ENCODE measurements at places on chromosomes 12 and 14.

- no peak for DNase-seq
Measured at GRCh38 chr12:105334582-105334981, 4.1 kb downstream of the C12orf75 start.

GRCh38 chr14:104677512-104678332 lies 11.7 kb upstream of the INF2 start:
- peak; percentile 48 for DNase-seq

GRCh38 chr12:26122681-26123481 lies 2.0 kb downstream of the BHLHE41 start:
- DNase-seq: no peak

DNA sequence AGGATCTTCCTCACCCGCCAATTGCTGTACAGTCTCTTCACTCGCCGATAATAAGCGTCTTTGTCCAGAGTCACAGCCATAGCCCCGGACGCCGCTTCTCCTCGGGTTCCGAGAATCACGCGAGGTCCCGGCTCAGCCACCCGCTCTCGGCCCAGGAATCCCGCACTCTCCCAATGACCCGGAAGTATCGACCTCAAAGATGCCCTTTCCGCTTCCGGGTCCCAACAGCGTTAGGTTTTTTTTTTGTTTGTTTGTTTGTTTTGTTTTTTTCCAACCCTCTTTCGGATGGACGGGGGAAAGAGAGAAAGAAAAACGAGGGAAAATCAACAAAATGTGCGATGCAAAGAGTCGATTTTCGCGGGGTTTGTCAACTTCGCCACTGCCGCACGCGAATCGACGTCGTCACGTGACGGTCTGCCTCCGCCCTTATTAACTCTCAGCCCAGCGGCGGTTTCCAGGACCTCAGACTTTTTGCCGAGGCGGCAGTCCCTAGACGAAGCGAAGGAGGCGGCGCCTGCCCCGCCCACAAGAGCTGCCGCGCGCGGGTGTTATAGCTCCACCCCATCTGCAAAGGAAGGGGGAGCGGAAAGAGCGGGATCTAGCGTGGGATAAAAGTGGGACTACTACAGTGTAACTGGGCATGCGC lies at the start of gene SUPT16H:
Gene SUPT16H, minus strand, starts transcription at position 172 of the 646 bp plus-strand sequence. Its CDS starts 92 bp downstream, at position 80.
- DNase-seq: peak; percentile 84

- DNase-seq: no peak
Measured at GRCh38 chr12:104638851-104639240, 182.1 kb downstream of the CHST11 start.

GRCh38 chr12:74619084-74619483 lies 81.4 kb downstream of the ATXN7L3B start:
- no peak for DNase-seq

DNA sequence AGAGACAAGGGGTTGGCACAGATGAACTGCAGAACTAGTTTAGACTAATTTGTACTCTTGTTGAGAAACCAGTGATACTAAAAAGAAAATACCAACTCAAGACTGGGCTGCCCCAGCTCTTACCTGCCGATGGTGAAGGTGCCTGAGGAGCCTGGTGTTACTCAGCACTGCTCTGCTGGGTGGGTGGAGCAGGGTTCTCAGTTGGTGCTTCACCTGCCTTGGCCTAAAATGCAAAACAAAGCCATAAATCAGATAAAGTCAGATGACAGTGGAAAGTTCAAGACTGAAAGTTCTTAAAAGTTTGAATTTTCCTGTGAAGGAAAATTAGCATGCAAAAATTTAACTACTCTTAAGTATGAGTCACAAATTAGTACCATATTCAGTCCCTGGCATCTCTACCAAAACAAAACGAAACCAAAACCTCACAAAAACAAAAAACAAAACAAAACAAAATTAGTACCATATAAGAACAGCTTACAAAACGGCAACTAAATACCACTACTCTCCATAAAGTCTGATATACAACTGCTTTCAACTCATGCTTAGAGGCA lies 21.9 kb downstream of the YBX3 start:
- DNase-seq: no peak

GRCh38 chr12:124744659-124745464 lies 118.8 kb downstream of the SCARB1 start:
- no peak for DNase-seq

DNA sequence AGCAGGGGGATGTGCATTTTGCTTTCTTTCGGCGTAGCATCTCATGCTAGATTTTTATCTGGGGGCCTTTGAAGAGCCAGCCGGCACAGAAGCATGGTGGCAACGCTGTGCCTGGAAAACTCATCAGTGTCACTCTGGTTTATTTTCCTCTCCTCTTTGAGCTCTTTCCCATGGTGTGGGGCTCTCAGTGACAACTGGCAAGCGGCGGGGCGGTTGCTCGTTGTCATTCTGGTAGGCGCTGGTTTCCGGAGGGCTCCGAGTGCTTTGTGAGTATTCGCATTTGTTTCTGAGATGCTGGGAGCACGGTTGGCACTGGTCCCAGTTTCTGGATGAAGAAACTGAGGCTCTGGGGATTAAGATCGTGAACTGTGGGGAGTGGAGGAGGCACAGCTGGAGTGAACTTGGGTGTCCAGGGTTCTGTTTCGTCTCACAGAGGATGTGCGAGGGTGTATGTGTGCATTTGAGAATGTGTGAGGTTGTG lies 23.3 kb downstream of the TPCN1 start:
- DNase-seq: no peak

DNA sequence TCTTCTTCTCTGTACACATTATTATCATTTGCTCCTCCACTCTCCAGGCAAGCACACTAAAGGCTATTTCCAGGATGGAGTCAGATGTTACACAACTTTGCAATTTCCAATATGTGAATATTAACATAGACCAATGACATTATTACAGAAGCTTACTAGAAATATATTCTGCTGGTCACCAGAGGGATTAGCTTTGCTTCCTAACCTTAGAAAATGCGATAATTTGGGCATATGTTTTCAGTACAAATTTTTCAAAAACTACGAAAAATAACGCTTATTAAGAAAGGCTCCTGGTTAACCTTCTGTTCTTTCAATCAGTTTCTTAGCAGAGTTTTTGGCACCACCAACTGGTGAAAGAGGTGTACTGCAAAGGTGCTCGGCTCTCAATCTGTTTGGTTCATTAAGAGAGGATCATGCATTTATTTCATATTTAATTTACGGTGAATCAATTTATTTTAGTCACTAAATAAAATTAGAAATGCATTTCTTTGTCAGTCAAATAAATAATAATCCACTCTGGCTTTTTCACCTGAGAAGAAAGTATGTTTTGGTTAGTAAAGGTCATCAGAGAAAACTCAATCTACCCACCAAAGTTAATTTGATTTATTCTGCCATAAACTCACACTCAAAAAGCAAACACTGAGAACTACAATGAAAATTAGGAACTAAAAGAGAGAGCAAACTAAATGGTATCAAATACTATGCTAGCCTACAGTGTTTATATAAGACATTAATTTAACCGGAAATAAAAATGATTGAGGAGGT lies 39.2 kb downstream of the EFCAB11 start:
- peak; percentile 69 for DNase-seq

DNA sequence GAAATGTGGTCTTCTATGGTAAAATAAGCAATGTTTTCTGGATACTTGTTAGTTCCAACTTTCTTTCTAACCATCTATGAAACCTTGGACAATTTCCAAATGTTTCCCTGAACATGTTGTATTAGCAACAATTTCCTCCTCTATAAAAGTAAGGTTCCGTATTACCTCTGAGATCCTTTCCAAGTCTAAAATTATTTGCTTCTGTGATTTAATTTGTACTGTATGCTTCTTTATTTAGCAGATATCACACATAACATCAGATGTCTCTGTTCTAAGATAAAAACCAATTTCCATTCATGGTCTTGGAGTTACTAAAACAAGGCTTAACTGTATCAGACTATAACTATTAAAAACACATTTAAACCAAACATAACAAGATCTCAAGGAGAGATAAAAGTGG lies 177.2 kb downstream of the FOXA1 start:
- DNase-seq: no peak

DNA sequence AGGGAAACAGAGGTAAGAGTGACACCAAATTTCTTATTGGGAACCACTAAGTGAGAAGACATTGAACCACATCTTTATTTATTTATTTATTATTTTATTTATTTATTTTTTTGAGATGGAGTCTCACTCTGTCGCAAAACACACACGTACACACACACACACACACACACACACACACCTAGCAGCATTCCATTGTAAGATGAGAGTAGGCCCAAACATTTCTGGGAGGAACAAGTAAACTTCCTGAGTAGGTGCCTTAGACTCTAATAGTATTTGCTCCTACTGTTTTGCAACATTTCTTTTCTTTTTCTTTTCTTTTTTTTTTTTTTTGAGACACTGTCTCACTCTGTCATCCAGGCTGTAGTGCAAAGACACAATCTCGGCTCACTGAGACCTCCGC lies 7.1 kb upstream of the CDC42BPB start:
- DNase-seq: no peak

DNA sequence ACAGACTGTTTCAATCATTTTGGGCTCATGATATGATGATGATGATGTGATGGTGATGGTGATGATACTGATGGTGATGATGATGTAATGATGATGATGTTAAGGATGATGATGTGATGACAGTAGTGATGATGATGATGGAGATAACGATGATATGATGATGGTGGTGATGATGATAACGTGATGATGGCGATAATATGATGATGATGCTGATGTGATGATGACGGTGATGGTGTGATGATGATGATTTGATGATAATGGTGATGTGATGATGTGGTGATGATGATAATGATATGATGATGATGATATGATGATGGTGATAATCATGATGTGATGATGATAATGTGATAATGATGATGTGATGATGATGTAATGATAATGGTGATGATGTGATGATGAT lies 612.6 kb downstream of the AACS start:
- no peak for DNase-seq

DNA sequence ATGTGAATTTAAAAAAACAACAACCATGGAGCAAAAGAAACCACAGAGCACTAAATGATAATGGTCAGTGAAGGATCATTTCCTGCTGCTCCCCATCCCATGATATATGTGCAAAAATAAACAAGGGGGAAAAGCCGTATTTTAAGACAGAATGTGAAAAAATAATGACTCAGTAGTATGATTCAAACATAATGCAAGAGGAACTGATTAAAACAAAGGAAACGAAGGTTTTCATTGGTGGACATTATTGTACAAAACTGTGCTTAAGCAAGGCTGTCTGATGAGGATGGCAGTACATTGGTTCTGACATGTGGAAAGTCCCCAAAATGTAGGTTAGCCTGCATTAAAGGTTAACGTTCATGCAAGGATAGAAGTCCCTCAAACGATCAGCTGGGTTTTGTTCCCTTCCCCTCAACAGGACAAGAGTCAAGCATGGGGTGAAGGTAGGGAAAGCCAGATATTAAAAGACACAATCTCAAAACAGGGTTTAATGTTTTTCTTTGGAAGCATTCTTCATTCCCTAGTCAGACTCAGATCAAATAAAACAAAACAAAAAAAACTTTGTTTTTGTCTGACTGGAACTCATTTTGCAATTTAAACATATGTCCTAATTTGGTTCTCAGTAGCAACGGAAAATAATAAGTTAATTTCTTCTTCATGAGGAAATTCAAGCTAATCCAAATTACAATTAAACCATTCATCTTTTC lies 26.3 kb upstream of the PTGDR start:
- no peak for DNase-seq

DNA sequence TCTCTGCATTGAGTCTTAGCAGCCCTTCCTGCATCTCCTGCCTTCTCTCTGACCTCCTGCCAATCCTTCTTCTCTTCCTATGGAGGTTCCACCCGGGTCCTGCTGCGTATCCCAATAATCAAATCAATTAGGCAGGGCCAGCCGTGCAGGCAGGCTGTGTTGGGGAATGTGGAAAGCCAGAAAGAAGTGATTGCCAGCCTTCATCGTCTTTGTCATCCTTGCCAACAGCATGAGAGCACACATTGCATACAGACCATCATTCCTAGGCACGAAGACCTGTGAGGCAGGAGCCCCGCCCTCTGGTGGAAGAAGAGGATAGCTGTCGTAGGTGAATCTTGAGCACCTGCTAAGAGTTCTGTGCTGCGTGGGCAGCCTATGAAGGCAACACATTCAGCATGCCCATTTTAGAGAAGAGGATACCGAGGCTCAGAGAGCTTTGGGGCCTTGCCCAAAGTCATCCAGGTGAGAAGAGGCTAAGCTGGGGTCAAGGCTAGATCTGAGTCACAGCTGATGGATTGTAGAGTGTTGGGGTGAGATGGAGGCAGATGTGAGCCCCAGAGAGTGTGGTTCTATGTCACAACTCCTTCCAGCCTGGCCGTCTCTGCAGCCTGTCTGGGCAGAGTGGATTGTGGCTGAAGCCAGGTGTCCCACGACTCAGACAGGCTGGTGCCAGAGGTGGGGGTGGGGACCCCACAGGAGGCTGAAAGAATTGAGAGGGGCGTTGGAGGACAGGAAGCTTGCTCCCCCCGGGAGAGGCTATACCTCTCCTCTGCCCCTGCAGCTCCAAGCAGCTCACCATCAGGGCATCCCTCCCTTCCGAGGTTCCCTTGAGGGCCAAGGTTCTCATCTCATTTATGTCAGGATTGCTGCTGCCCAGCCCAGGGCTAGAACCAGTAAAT lies 12.7 kb downstream of the C14orf132 start:
- DNase-seq: no peak

- no peak for DNase-seq
Measured at GRCh38 chr14:105888151-105888550, 361.8 kb downstream of the TMEM121 start.

DNA sequence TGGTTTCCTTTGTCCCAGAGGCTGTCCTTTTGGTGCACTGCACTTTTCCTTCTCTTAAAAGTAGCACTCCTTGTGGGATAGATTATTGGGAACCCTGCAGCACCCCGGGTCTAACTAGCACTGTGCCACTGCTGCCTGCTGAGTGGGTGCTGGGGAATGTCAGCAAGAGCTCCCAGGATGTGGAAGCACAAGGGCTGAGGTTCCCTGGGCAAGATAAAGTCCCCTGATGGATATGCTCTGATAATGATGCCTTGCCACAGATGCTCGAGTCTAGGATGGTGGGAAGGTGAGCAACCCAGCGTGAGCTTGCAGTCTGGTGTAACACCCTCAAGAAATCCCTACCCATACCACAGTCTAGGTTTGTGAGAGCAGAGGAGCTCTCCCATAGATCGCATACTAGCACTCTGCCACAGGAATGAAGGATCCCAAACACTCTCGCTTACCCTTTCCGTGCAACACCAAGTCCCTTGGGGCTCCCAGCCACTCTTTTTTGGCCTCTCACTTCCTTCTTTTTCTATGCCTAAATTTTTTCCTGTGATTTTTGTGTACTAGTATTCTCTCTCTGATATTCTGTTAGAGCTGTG lies 32.6 kb downstream of the USP15 start:
- DNase-seq: no peak

DNA sequence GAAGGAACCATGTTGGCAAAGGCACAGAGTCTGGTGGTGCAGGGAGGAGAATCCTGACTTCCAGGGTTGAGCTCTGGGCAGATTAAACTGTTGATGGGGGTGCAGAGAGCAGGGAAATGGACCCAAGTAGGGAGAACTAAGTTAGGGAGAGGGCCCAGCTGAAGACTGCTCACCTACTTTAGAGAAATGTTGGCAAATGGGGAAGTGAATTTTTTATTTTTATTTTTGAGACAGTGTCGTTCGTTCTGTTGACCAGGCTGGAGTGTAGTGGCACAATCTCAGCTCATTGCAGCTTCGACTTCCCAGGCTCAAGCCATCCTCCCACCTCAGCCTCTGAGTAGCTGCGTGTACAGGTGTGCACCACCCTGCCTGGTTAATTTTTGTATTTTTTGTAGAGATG lies 32.1 kb upstream of the TUBA1A start:
- no peak for DNase-seq
